ENCODE measurements at places on chromosomes 5 and 9.

- peak; percentile 65 for DNase-seq
These were observed 23.4 kb downstream of the HNRNPK start for GRCh38 chr9:83956436-83957247.

DNA sequence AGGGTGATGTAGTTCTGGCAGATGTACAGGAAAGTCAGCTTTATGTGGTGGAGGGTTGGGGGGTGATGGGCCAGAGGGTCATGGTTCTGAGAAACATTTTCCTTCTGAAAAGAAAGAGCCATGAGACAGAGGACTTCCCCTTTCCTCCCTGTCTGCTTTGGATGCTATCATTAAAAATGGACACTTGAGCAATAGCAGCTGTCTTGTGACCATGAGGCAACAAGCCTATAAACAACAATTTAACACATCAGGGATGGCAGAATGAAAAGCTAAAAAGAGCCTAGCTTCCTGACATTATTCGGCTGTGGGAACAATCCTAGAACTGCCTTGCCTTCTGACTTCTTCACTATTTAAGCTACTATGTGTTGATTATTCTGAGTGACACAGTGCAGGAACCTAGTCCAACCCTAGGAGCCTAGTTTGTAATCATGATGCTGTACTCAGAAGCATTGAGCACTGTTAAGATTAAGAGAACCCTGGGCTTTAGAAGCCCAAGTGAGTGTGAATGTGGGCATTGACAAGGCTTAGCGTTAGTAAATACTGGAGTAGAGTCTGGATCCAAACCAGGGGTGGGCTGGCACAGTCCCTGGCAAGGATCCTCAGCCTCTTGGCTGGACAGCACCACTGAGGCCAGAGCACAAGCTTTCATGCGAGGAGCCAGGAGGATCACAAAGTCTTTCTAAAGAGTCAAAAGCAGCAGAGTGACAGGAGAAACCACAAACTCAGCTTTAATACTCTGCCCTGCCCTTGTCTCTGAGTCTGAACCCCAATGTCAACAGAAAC lies 178.5 kb upstream of the EGFLAM start:
- DNase-seq: no peak

GRCh38 chr5:44266882-44267576 lies 122.2 kb downstream of the FGF10 start:
- no peak for DNase-seq

GRCh38 chr5:74895906-74896305 lies 29.7 kb upstream of the FAM169A start:
- peak; percentile 58 for DNase-seq

DNA sequence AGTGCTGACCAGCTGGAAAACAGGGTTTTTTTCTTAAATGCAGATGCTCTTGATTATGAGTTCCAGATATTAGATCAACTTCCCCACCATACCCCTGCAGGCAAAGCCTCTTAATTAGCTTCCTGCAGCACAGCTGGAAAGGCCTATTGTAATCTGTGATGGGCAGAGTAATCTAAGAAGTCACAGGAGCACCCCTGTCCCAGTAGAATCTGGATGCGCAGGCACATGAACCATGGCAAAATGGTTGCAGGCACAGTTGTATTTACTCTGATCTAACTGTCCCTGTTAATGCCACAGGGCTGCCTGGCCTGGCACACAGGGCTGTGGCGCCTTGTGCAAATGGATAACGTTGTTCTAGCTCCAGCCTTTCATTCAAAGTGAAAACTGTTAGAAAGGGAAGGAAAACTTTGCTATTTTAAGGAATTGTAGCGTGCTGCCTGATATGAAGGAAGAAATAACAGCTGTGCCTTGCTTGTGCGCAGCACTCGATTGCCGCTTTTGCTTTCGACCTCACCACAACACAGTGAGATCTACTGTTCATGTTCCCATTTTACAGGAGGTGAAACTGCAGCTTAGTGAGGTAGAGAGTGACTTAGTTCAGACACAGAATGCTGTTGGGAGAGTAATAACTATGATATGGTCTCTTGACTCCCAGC lies 2.3 kb downstream of the TGFBI start:
- DNase-seq: no peak

- DNase-seq: no peak
These were observed 36.1 kb downstream of the FAM114A2 start for GRCh38 chr5:154002511-154003020.

DNA sequence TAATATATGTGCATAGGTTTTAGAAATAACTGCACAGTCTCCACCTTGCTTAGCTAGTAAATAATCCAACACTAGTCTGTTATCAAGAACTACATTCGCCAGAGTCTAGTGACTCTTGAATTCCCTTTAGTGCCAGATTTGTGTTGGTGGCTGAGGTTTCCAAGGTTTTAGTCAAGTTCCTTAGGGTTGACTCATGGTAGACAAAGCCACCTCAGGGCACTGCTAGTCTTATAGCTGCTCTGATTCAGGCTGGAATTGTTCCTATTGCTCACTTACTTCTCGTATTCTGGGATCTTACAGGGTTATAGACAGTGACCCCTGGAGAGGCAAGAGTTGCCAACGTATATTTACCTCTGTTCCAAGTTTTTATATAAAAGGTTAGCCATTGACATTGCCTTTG lies 1369.8 kb upstream of the CDH9 start:
- peak; percentile 88 for DNase-seq

- no peak for DNase-seq
These were observed 283.8 kb upstream of the DMRT1 start for GRCh38 chr9:557601-558201.

- DNase-seq: no peak
These were observed 15.8 kb downstream of the GALNT10 start for GRCh38 chr5:154206311-154206710.

- DNase-seq: no peak
These were observed 188.5 kb downstream of the DAB2IP start for GRCh38 chr9:121839726-121840500.

- DNase-seq: peak; percentile 72
These were observed 1.2 kb downstream of the PDLIM7 start for GRCh38 chr5:177496070-177496726.

GRCh38 chr5:2867373-2867933 lies 116.0 kb upstream of the IRX2 start:
- DNase-seq: no peak

GRCh38 chr9:708182-708550 lies 133.3 kb upstream of the DMRT1 start:
- DNase-seq: no peak

DNA sequence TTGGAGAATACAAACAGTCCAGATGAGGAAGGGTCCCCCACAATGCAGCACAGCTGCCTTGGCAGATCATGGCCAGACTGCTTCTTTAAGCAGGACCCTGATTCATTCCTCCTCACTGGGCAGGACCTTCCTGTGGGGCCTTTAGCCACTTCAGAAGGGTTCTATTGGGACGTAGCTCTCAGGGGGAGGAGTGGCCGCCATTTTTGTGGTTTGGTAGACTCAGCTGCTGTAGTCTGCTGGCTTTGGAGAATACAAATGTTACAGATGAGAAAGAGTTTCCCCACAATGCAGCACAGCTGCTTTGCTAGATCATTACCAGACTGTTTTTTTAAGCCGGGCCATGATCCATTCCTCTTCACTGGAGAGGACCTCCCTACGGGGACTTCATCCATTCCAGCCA lies 57.4 kb downstream of the TMEM38B start:
- no peak for DNase-seq

DNA sequence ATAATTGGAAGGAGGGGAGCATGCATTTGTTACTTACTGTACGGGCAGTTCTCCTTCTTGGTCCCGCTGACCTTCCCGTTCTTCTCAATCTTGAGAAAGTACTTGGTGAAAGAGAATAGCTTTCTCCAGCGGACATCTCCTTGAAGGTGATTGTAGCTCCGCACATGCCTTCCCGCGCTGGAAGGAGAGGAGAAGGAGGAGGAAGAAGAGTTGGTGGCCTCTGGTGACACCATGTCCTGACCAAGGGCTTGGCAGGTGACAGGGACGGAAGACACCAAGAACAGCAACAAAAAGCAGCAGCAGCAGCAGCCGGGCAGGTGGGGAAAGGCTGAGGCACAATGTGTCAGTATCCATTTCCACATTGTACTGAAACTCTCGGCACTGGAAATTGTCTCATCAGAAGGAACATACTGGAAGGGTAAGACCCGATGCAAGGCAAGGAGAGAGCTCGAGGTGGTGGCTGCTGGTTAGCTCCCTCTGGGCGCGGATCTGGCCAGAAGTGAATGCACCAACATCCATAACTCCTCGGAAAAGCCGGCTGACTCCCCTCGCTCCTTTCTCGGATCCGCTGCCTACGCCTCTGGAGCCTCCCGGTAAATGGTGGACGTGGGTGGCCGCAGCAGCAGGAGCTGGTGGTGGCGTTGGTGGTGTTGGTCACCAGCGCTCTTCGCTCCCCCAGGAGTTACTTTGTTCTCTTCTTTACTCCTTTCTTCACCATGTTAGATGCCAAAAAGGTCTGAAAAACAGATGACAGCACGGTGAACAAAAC lies 715 bp downstream of the FGF10 start:
- DNase-seq: peak; percentile 3

- no peak for DNase-seq
These were observed 16.0 kb downstream of the TRAF2 start for GRCh38 chr9:136902259-136902821.

- DNase-seq: no peak
These were observed 1.9 kb upstream of the SLC31A2 start for GRCh38 chr9:113148781-113149510.

DNA sequence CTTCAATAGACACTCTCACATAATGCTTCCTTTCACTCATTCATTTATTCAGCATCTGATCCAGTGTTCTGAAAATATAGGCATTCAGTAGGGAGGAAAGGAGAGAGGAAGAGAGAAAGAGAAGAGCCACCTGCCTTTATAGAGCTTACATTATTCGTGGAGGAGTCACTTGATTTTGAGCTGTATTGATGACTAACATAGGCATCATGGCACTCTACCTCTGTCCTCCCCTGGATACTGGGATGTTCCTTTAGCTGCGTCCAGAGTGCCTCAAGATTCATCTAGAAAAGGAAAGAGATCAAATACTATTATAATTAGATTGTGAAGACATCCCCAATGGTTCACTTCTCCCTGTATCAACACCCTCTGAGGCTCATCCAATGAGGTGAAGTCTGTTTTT lies 345.1 kb downstream of the SPATA31D1 start:
- no peak for DNase-seq

DNA sequence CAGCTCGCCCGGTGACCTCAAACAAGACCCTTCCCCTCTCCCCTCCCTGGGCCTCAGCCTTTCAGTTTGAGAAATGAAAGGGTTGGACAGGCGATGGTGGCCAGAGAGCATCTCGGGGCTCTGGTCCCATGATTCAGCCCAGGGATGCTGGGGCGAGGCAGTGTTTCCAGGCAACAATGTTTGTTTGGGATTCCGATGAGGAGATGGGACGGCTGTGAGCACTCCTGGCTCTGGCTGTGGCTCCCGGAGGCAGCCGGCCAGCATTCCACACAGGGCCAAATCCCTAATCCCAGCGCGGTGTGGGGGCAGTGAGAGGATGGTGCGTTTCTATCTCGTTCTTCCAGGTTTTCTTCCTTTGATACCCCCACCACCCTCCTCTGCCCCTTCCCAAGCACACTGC lies 66.0 kb downstream of the HMCN2 start:
- peak; percentile 61 for DNase-seq

GRCh38 chr9:119768266-119768665 lies 399.0 kb upstream of the BRINP1 start:
- DNase-seq: no peak

All from fibroblast of skin of right quadriceps (primary cell).